ENCODE measurements at places on chromosomes 6 and 20.

GRCh38 chr6:195861-196360, 96.4 kb upstream of the DUSP22 start:
- no peak for DNase-seq

DNA sequence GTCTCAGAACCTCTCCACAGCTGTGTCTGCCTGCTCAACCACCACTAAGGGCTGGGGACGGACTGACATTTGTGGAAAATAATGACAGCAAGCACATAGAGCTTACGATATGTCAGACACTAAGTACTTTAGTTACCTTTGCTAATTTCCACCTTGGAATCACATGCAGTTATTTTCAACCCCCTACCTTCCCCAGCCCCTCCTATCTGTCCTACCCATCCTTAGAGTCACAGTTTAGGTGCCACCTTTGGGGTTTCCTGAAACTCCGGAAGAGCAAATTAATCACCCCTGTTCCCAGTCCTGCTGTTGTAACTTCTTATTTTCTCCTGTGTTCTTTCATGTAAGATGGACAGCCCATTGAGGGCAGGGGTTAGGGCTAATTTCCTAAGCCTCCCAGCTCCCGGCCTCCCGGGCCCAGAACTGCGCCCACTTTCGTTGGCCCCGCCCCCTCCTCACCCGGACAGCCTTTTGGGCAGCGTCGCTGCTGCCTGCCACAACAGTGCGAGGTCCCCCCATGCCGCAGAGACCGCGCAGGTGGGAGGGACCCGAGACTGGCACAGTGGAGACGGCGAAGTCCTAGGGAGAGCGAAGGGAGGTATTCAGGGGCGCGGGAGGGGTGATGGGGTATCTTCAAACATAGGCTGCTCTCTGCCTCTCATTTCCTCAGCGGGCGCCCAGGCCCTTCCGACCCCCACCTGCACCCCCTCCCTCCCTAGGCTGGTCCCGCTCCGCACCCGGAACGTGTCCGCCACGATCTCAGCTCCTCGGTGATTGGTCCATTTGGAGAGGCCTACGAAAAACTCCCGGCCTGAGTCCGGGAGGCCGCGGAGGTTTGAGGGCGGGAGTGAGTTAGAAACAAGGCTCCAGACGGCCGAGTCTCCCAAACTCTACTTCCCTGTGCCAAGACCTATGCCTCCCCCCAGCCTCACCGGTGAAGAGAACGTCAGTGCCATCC, 1.1 kb downstream of the DDAH2 start:
- DNase-seq = no peak

DNA sequence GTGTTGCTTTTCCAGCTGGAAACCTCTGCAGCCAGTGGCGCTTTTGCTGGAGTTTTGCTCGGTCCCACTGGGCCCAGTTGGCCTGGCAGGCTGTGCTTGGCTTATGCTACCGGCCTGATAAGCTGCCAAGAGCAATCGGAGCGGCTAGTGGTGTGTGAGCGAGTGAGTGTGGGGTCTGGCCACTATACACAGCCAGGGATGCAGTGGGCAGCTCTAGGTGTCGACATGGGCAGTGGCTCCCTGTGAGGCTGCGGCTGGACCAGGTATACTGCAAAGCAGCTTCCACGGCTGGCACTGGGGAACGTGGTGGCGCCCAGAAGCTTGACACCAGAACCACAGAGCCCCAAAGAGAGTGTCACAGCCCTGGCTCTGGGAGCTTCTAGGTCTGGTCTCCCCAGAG, 996.5 kb downstream of the GRIK2 start:
- no peak for DNase-seq

DNA sequence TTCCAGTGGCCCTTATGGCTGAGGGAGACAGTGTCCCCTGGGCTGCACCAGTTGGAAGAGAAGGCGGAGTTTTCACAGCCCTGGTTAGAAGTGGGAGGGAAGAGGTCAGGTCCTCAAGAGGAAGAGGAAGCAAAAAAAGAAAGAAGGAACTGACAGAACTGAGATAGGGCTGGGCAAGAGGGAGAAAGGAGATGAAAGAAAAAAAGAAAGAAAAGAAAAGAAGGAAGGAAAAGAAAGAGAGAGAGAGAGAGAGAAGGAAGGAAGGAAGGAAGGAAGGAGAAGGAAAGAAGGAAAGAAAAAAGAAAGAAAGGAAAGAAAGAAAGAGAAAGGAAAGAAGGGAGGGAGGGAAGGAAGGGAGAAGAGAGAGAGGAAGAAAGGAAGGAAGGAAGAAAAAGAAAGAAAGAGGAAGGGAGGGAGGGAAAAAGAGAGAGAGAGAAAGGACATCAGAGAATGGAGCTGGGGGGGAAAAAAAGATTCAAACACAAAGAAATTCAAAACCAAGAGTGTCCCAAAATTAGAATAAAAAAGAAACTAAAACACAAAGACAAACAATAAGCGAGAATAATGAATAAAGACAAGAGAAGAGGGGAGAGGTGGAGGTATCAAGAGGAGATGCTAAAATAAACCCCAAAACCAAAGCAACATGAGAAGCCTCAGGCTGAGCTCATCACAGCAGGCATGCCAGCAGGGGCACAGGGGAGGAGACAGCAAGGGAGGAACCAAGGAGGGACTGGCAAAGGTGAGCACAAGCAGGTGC, 5.3 kb upstream of the FUCA2 start:
- DNase-seq = no peak

- no peak for DNase-seq
Observed at GRCh38 chr6:158266131-158266530, 46.1 kb upstream of the TULP4 start.

GRCh38 chr20:51914758-51915157, 112.4 kb upstream of the SALL4 start:
- no peak for DNase-seq

- no peak for DNase-seq
Observed at GRCh38 chr20:32581839-32582658, 3.1 kb downstream of the NOL4L start.

GRCh38 chr6:102761872-102762271, 1368.4 kb downstream of the GRIK2 start:
- no peak for DNase-seq

DNA sequence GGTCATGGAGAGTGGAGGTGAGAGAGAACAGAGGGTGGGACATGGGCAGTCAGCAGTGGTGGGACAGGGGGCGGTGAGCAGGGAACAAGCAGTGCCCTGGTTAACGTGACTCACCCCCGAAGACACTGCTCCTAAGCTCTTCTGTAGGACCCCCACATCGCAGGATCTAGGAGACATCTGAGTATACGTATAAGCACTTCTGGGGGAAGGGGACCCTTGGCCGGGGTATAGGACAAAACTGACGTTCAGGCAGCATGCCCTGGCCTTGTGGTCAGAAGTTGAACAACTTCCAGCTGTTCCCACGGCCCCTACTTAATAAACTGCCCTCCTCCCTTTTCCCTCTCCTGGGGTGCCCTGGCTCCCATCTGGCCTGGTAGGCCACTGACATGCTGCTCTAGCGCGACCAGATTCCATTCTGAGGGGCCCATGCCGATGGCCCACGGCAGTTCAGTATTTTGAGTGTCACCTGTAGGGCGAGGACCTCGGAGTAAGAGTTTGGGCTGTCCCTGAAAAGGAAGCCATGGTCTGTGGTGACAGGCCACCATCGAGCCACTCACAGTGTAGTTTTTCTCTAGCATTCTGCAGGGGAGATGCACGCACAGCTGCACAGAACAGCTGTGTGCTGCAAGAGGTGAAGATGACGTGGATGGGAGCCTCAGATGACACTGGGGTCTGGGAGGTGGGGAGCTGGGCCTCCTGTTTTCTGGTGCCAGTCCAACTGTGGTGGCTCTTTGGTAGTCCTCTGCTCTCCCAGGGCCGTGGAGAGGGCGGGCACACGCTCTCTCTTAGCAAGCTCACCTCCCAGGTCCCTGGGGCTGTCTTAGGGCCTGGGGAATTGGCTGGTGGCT, 38.4 kb downstream of the PPP1R3G start:
- DNase-seq = no peak

GRCh38 chr20:10893321-10893720, 219.5 kb upstream of the JAG1 start:
- no peak for DNase-seq

DNA sequence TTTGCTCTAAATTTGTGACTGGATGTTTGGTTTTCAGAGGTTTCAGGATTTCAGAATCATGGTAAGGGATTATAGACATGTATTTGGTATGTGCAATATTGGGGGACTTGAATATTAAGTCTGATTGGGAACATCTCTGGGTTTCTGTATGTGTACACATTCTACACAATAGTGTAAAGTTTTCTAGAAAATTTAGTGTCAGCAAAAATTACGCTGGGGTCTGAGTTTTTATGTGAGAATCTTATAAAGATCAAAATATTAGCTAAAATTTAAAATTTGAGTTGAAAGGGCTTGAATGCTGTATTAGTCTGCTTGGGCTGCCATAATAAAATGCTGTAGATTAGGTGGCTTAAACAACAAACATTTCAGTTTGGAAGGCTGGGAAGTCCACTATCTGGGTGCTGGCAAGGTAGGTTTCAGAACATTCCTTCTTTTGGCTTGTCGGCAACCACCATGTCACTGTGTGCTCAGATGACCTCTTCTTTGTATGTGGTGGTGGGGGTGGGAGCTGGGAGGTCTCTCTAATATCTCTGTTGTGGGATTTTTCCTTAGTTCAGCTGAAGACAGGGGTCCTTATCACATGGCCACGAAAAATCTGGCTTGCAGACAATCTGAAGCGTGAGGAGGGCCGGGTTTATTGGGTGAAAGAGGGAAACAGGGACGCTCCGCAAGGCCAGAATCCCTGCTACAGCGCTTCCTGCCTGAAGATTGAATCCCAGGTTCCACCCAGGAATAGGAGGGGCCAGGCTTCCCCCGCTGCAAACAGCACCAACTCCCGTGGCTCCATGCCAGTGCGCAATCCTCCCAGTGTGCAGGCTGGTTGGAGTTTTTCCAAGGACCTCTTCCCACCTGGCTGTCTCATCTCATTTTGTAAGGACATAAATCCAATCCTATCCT, 299.7 kb downstream of the PLCB1 start:
- no peak for DNase-seq

DNA sequence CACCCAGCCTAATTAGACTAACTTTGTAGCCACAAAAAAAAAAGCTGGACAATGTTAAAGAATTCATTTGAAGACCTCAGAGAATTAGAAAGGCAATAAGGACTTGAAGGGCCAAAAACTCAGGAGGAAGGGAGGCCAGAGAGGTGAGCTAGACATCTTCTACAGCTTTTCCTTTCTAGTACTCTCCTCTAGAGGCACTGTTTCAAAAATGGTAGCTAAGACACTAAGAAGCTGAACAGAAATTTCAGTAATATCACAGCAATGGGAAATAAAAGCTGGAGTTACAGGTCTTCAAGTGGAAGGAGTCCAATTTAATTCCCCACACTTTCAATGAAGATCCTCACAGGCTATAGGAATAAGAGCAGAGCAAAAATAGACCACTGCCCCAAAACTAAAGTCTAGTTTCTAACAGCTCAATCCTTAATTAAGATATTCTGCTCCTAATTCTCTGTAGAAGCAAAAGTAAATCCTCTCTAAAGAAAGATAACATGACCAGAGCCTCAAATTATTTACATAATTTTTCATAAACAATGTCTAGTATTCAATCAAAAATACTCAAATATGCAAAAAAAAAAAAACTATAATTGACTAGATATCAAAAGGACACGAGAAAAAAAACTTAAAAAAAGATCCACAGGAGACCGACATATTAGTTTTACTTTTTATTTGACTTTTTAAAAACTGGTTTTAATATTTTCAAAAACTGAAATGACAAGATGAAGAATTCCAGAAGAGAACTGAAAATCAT, 63.7 kb downstream of the RNGTT start:
- DNase-seq = no peak

- no peak for DNase-seq
Observed at GRCh38 chr20:15760001-15760621, 813.1 kb downstream of the KIF16B start.

- DNase-seq = no peak
Observed at GRCh38 chr6:52305411-52305810, 20.9 kb upstream of the MCM3 start.

DNA sequence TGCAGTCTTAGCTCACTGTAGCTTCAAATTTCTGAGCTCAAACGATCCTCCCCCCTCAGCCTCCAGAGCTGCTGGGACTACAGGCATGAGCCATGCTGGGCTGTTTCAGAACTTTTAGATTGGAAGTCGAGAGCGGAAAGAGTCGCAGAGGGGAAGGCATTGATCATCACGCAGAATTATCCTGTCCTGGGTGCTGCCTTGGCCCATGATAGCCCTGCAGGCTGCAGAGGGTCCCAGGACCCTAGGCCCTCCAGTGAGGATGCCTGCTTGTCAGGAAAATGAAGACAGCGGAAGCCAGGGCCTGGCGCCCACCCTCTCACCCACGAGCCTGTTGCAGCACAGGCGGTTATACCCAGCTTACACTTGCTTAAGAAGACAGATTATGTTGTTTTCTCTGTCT, 9.1 kb downstream of the TMEM181 start:
- DNase-seq = no peak

GRCh38 chr20:52896348-52896747, 75.8 kb upstream of the TSHZ2 start:
- no peak for DNase-seq

GRCh38 chr20:46332373-46333160, 24.3 kb upstream of the CDH22 start:
- no peak for DNase-seq

GRCh38 chr6:15249371-15250019, 3.6 kb downstream of the JARID2 start:
- DNase-seq = no peak

DNA sequence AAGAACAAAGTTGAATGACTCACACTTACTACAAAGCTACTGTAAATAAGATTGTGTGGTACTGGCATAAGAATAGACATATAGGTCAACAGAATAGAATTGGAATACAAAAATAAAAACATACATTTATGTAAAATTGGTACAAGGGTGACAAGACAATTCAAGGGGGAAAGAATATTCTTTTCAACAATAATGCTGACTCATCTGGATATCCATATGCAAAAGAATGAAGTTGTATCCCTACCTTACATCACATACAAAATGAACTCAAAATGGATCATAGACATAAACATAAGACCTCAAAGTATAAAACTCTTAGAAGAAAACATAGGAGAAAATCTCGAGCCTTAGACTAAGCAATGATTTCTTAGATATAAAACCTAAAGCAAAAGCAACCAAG, 50.9 kb downstream of the TRMT6 start:
- DNase-seq = no peak

- DNase-seq = no peak
Observed at GRCh38 chr6:27040244-27041042, 207.1 kb upstream of the PRSS16 start.

DNA sequence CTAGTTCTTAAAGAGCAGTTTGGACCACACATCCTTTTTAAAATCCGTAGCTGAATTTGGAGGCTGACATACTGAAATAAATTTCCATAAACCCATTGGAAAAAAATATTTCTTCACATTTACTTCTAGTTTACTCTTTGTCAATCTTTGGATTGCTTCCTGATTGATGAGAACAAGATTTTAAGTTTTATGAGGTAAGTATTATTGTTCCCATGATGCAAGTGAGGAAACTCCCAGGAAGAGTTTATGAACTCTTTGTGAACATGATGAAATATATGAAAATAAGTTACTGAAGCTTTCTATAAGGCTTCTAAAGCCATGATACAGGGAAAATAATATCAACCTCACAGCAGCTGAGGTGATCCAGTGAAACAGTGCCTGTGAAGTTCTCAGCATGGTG, 320.0 kb downstream of the GJA1 start:
- DNase-seq = no peak

DNA sequence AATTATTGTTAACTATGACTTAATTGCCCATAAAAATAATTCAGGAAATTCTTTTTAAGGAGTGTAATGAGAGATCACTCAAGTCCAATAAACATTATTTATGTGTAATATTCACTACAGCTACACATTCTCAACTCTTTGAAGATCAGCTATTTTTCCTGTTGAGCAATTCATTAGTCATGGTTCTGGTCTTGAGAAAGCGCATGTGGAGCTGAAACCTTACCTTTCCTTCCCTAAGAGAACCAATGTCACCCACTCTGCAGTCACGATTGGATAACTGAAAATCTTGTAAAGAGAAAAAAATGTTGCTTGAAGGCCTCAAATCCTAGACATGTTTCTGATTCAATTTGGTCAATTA, 736.9 kb upstream of the MARCKS start:
- DNase-seq = peak; percentile 97

All from fibroblast of skin of left biceps (primary cell).